ENCODE measurements at places on chromosomes 5 and 9.

- no peak for DNase-seq
Observed at GRCh38 chr5:141330299-141331080, at the start of gene PCDHGA1. Gene PCDHGA1, plus strand, starts transcription at chr5:141330514.

DNA sequence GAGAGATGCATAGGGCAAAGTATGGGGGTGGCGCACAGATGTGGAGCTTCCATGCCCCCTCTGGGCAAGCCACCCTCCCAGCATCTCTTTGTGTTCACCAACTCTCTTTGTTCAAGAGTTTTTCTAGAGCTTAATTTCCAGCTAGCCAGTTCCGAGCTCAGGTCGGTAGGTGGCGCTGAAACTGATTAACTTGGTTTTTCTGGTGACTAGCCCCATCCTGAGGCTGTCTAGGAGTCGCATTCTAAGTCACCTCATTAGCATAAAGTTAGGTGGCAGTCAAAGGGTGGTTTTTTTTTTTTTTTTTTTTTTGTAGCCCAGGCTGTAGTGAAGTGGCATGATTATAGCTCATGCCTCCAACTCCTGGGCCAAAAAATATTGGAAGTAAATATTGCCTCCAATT is 476.4 kb downstream of the KDM4C start:
- DNase-seq: no peak

DNA sequence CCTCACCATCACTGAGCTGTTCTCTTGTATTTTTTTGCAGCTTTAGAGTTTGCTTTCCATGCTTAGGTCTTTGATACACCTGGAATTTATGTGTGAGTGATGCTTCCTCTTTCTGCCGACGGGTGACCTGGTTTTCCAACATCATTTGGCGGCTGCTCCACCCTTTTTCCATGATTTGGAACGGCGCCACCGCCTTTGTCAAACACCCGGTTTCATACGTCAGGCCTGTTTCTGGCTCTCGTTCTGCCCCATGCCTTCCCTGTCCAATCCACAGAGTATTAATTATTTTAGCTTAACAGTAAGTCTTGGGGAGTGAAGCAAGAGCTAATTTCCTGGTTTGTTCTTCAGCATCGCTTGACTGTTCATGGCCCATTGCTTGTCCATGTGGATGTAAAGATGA is 30.2 kb downstream of the CACNA1B start:
- no peak for DNase-seq

DNA sequence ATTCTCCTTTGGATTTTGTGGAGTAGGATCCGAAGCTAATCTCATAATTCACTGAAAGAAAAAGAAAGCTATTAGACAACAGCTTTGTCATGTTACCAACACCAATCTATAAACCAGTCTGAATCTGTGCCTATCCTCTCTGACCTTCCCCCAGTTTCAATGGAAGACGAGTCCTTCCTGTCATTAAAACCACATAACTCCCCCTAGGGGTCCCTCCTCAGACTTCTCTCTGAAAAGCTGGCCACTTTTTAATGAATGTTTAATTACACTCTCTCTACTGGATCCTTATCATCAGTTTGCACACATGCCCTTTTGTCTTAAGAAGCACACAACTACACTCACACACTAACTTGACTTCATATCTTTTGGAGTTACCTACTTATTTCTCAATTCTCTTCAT is 98.0 kb upstream of the TSLP start:
- DNase-seq: no peak

DNA sequence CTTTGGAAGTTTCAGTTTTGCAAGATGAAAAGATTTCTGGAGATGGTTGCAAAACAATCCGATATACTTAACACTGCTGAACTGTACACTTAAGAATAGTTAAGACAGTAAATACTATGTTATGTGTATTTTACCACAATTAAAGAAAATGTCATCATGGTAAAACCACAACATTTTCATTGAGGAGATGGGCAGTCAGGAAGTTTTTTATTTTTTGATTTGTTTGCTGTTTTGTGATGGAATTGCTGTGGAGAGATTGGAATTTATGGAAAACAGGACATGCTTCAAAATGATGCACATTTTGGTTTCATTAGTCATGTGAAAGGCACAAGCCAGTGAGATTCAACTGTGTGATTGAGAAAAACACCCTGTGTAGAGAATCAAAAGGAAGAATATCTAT is 90.5 kb upstream of the AGXT2 start:
- no peak for DNase-seq

- no peak for DNase-seq
Observed at GRCh38 chr9:98449871-98450270, 194.4 kb upstream of the TBC1D2 start.

DNA sequence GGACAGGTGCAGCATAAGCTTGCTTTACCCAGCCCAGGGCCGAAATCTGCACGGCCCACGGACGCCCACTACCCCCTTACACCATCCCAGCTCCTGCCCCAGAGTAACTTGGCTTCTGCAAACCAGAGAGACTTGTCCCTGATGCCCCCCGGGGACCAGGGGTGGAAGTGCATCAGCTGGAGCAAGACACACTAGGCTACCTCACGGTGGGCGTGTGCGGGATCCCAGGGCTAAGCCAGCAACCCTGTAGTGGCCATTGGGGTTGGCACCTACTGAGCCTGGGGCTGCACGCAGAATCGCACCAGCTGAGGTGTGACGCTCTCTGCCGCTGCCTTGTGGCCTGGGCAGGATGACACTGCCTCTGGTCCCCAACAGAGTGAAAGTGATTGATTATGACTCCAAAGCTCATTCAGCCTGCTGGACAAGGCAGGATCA is 6.1 kb upstream of the ZNF79 start:
- DNase-seq: peak; percentile 21

GRCh38 chr9:6634444-6634843 is 11.1 kb downstream of the GLDC start:
- DNase-seq: no peak

DNA sequence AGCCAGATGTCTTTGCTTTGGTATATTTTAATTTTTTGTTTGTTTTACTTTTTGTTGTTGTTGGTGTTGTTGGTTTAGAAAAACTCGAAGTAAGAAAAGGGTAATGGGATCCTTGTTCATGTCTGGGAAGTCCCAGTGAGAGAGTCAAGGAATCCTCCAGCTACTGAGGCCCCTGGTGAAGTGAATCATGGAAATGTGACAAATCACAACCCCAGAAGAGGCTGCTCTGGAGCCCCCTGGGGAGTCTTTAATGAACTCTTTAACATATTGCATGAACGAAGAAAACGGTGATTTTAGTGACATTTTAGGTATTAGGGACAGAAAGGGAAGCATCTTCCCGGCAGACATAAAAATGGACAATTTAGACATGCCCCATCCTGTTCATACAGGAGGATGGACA is 41.3 kb downstream of the TMEM174 start:
- DNase-seq: no peak

DNA sequence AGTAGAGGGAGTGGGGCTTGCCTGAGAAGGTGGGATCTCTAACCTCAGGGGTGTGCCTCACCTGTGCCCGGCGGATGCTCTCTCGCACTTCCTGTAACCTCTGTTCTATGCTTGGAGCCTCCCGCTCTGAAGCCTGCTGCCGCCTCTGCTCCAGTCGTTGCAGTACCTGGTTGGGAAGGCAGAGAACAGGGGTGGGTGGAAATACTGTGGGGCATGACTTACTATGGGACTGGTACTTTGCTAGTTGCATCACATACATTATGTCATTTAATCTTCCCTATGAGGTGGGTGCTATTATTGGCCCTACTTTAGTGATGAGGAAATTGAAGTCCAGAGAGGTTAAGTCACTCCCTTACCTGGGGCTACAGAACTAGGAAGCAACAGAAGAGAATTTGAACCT is 5.2 kb downstream of the FCHSD1 start:
- no peak for DNase-seq

DNA sequence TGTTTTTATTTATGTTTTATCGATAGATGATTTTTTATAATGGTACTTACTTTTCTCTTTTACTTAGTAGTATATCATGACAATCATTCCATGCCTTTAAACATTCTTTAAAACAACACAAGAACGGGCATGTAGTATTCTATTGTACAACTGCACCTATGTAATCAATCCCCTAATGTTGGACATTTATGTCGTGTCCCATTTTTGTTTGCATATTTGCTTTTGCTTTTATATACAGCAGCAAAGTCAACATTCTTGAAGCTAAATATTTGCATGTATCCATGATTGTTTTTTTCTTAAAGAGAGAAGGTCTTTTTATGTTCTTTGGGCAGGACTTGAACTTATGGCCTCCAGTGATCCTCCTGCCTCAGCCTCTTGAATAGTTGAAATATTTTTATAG is 527.0 kb upstream of the CLINT1 start:
- no peak for DNase-seq

- DNase-seq: no peak
Observed at GRCh38 chr9:133715866-133716563, 22.1 kb downstream of the SARDH start.

- no peak for DNase-seq
Observed at GRCh38 chr5:176902102-176902814, 3.1 kb upstream of the HK3 start.

DNA sequence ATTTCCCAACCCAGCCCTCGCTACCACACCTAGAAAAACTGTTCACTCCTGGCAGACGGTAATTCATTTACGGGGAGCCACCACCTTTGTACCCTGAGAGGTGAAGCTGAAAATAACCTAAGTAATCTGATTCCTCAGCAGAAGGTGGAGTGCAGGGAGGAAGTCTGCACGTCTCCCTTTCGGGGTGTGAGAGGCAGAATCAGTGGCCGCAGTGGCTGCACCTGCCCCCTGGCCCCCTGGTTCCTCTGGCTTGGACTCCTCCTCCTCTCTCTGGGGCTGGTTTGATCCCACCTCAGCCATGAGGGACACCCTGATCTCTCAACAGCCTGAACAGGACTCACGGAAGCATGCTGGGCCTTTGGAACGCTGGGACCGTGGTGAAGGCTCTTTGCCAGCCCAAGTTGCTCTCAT is 10.5 kb downstream of the TMEM174 start:
- no peak for DNase-seq

- DNase-seq: no peak
Observed at GRCh38 chr5:125409234-125409860, 662.9 kb upstream of the ZNF608 start.

- no peak for DNase-seq
Observed at GRCh38 chr9:130220352-130220751, 45.2 kb upstream of the HMCN2 start.

- no peak for DNase-seq
Observed at GRCh38 chr5:168320805-168321204, 29.4 kb downstream of the WWC1 start.

- no peak for DNase-seq
Observed at GRCh38 chr5:176535664-176536131, 1.5 kb downstream of the RNF44 start.

DNA sequence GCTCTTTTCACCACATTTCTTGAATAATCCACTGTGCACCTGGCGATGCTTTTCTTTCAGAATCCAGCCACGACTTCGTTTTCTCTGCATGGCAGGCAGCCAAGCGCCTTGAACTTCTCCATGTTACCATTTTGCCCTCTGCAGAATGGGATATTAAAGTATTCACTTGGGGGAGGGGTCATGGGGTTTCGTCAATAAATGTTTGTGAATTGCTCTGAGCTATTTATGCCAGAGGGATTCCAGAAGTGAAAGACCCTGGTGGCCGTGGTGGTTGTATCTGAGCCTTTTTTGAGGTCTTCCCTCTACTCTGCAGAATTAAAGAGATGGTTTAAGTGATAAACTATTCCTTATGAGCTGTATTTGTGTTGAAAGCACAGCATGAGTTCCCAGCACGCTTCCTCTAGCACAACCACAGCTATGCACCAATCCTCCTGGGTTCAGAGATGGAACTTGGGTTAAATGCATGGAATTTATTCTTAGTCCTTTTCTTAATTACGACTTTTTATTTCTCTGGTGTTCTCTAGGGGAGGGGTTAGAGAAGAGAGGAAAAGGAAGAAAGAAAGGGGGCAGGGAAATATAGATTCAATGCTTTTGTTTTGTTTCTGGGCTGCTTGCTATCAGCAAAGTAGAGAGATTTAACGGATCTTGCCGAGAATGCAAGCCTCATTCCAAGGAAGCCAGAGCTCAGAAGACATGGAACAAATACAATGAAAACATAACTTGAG is 478.2 kb upstream of the TNC start:
- DNase-seq: no peak

DNA sequence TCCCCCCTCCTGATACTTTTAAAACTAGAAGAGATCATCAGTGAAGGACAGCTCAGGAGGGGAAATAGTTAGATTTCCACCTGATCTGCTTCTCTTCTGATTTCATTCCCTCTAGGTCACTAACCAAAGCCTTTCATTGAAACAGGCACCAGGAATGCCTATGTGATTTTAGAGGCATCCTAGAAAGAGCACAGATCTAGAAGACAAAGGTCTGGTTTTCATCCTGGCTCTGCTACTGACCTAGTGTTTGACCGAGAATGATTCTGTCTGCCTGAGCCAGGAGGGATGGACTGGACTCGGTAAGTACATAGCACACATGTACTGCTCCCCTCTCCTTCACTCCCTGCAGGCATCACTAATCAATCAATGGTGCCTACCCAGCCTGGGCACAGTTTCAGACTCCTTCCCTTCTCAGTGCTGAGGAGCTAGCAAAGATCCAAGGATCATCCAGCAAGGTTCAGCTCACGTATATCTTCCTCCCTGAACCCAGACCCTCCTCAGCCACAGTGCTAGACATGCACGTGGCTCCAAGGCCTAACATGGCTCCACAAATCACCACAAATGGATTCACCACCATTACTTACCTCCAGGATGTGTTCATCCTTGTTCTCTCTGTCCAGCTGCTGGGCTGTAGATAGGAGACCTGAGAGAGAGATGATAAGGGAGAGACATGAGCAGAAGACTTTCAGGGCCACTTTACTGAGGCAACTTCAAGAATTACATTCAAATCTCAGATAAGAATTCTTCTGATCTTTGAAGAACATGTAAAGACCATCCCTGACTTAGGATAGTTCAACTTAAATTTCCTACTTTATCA is 35.2 kb downstream of the FAT2 start:
- no peak for DNase-seq

- no peak for DNase-seq
Observed at GRCh38 chr9:124794902-124795491, 18.1 kb downstream of the OLFML2A start.

DNA sequence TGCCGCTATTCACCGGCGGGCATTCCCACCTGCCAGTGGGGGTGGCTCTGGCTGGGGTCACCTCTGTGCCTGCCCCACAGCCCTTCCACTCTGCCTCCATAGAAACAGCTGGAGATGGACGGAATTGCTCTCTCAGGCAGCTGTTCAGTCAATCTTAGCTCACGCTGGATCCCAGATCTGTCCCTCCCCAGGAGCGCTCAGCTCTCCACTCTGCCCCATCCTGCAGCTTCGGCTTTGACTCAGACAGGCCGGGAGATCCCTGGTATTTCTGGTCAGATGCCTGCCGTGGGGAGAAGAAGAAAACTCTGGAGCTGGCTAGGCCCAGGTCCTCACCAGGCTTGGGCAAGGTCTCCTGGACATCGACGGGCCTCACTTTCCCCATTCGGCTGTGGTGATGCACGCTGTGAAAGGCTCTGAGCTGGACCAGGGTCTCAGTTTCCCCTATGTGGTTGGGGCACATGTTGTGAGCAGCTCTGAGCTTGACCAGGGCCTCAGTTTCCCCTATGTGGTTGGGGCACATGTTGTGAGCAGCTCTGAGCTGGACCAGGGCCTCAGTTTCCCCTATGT is 7.6 kb upstream of the SLC9A3 start:
- no peak for DNase-seq
